NCI-H460 (cell line): ENCODE measurements at places on chromosomes 7 and 10.

GRCh38 chr10:49679480-49679893 is at the start of gene C10orf53:
Gene C10orf53, plus strand, starts transcription at chr10:49679651. Its CDS starts 47 bp downstream, at chr10:49679698.
- peak; percentile 46 for DNase-seq

DNA sequence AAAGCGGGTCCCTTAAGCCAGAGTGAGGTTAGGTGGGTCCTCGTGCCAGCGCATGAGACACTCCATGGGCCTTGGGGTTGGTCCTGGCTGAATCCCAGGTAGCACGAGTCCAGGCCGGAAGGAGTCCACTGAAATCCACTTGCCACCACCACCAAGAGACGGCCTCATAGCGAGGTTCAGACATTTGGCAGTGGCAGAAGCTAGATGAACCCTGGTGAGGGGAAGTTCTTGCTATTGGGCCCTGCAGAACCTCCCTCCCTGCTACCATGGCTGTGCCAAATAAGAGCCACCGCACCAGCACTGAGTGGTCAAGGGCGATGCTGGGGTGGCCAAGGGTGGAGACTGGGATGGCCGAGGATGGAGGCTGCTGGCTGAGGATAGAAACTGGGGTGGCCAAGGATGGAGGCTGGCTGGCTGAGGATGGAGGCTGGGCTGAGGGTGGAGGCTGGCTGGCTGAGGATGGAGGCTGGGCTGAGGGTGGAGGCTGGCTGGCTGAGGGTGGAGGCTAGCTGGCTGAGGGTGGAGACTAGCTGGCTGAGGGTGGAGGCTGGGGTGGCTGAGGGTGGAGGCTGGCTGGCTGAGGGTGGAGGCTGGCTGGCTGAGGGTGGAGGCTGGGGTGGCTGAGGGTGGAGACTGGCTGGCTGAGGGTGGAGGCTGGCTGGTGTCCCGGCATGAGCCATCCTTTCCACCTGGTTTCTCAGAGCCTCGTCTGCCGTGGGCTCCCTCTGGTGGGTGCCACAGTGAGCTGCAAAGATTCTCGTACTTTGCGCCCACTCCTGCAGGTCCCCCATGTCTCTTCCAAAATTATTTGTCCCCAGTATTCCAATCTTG is 88.2 kb downstream of the ELFN1 start:
- DNase-seq: peak; percentile 40

- no peak for DNase-seq
Observed at GRCh38 chr10:112481602-112482001, 34.6 kb downstream of the VTI1A start.

GRCh38 chr10:119396008-119396708 is 146.4 kb downstream of the RGS10 start:
- no peak for DNase-seq

- no peak for DNase-seq
Observed at GRCh38 chr7:97090761-97091353, 26.6 kb upstream of the SDHAF3 start.

DNA sequence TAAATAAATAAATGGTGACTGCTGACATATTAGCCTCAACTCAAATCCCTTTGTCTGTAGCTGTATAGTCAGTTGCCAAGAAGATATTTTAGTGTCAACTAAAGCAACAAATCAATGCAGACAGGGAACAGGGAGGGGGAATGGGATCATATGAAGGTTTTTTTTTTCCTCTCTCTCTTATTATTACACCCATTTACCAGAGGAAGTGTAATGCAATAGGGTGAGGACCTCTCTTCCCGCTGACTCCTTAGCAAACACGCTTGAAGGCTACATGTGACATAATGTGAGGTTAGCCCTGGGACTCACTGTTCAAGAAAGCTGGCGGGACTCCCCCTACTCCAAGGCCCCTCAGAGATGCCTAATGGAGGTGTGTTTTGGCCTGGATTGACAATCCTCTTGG is 88.2 kb downstream of the CHRM2 start:
- DNase-seq: no peak

DNA sequence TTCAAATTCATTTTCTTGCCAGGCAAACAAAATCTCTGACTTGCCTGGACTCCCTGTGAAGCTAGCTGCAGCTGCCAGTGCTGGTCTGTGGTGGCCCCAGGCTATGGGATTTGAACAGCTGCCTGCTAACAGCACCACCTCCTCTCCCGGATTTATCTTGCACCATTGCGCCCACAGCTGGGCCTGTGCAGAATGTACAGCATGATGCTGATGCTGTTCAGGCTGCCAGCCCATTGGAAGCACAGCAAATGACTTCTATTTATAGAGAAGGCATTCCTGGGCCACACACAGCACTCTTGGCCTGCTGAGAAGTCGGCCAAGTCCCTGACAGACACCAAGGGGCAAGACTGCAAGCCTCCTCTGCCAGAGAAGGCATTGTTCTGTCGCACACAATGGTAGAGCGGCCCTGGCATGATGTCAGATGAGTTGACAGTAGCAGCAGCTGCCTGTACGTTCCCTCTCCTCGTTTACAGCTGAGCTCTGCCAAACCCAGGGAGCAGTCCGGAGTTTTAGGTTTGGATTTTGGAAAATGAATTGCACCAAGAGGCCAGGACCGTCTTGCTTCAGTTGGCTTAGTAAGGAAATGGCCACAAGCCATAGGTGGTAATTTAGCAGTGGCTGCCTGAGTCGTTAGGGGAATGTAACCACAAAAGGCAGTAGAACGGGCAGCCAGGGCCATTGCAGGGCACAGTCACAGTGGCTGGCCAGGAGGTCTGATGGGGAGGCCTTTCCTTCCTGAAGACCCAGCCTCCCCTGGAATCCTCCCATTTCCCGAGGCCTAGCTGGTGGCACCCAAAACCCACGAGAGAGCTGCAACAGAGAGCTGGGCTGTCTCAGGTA is 38.5 kb downstream of the MTURN start:
- DNase-seq: peak; percentile 63

GRCh38 chr7:24669971-24670591 is 87.2 kb downstream of the GSDME start:
- DNase-seq: no peak

- DNase-seq: no peak
Observed at GRCh38 chr7:69476416-69476815, 121.9 kb upstream of the AUTS2 start.

DNA sequence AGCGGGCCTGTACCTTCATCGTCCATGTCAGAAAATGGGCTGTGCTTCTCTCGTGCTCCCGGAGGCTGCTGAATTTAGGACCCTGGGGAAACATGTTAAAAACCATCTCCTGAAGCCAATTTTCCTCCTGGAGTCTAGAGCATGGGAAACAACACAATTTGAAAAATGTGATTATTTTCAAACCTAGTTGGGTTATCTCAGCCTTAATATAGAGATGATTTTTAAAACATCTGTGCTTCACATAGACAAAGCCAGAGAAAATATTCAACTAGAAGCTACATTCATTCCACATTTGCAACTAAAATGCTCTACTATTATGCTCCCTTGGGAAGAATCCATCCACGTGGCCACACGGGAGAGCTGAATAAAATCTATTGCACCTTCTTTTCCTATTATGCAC is 225.9 kb upstream of the TMEM72 start:
- DNase-seq: no peak

- DNase-seq: no peak
Observed at GRCh38 chr7:155935726-155936125, 123.5 kb upstream of the SHH start.

GRCh38 chr7:148242294-148242821 is 348.2 kb upstream of the C7orf33 start:
- peak; percentile 58 for DNase-seq

DNA sequence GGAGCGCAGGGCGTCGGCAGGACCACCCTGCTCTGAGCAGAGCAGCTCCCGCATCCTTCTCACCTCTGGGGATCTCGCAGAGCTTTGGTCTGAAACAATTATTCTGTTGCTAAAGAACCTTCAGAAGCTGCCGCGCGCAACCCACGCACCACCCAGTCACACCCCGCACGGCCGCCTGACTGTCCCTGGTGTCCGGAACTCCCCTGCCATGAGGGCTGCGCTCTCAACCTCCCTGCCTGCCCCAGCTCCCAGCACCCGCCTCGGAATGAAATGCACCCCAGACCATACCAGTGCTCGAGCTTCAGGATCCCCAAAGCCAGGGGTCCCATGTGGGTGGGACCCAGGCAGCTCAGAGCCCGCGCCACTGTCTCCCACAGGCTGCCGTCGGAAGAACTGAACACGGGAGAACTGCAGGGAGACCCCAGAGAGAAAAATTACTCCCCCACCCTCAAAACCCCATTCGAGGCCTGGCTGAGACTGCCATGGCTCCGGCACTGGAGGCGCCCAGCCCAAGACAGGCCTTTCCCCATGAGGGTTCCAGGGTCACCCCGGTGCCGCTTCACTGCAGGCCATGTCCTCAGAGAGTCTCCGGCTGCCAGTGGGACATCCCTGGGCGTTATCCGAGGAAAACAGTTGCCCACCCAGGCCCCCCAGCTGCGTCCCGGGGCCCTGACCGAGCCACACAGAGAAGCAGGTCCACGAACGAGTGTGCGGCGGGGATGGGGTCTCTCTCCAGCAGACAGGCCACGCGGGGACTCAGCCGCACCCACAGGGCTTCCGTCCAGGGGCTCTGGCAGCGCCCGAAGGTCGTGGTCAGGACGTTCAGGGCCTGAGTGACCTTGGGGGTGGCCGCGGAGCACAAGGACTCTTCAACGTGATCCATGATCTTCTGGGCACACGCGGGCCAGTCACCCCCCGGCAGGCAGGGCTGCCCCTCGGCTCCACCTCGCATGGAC is 12.1 kb downstream of the BRAT1 start:
- no peak for DNase-seq

DNA sequence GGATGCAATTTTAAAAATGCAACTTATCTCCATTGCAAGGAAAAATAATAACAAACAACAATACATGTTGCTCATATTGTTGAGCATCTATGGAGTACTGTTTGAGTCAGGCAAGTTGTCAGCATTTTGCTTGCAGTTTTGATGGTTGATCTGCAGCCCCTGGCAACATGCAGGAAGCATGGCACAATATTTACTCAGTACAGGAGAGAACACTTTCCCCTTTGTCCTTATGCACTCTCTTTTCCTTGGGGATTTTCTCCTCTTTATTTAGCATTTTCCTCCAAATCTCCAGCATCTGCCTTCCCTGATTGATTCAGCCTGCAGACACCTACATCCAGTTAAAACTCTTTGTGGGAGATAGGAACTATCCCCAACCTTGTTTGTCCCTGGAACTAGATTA is 620.5 kb upstream of the LRRN3 start:
- no peak for DNase-seq

DNA sequence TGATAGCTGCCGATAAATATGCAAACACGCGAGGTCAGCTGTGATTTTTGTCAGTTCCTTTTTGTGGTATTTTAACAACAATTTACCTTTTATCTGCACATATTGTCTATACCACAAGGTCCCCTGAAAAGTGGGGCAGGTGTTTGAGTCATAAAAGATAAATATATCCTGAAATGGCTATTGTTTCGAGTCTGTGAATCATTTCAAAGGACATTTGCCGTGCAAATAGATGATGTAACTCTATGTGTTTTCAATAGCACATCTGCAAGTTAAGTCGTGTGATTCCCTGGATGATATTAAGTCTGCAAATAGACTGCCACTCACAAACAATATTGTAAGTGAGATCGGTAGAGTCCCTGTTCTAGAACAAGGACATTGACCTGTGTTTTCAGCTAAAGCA is 193.0 kb upstream of the PITRM1 start:
- no peak for DNase-seq

- no peak for DNase-seq
Observed at GRCh38 chr7:51455513-51455912, 138.9 kb upstream of the COBL start.

- no peak for DNase-seq
Observed at GRCh38 chr7:118182593-118183427, 1.2 kb upstream of the LSM8 start.

- DNase-seq: no peak
Observed at GRCh38 chr10:30840395-30841050, 191.1 kb downstream of the ZNF438 start.

GRCh38 chr7:140653319-140654108 is 12.9 kb upstream of the DENND2A start:
- DNase-seq: peak; percentile 75

DNA sequence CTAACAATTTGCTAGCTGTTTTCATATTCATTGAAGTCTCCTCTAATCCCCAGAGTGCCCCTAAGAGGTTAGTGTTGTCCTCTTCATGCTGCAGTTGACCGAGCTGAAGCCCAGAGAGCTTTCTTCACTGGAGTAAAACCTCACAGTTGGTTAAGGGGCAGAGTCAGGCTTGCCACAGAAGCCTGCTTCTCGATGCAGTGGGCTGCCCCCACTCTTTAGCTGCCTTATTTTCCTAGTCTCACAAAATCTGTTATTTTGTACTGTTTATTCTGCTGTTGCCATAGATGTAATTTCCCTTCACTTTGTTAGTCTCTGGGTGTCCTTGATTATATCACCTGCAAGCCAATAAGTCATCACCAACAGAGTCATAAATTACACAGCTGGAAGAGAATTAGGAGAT is 56.3 kb upstream of the ZPBP start:
- DNase-seq: no peak

GRCh38 chr7:24926623-24927524 is 53.1 kb downstream of the OSBPL3 start:
- DNase-seq: no peak

DNA sequence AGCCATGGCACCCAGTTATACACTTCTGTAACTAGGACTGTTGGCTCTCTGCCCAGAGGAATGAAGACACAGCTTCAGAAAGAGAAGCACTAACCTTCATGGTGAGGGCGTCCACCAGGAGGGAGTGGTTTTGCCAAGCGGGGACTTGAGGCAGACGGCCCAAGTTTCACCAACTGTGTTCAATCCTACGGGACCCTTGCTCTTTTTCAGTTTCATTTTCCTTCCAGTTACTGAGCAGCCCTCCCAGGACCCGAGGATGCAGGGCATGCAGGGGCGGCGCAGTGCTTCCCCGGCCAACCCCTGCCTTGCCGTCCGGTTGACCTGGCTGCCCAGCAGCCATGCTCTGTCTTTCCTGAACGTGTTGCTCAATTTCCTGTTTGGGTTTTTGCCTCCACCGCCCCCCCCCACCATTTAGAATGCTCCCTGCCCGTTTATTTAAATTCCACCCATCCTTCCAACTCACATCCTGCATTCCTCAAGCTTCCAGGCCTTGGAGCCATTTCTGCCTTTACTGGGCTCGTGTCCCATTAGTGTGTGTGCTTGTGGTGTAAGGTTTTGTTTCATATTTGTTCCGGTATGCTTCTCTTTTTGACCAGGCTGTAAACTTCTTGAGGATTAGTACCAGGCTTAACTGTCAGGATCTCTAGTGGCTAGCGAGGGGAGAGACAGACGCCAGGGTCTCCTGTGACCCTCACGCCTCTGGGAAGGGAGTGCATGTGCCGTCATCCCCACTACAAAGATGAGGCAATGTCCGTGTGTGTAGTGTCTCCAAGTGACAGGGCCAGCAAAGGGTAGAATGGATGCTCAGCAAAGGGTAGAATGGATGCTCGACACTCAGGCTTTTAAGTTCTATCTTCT is 31.6 kb downstream of the IL15RA start:
- no peak for DNase-seq
